RWPE1 (cell line): ENCODE measurements at places on chromosomes 12 and 14.

- no peak for DNase-seq
Measured at GRCh38 chr14:61739133-61739532, 23.1 kb upstream of the SNAPC1 start.

- peak; percentile 18 for DNase-seq
Measured at GRCh38 chr14:91220581-91221000, 23.9 kb downstream of the GPR68 start.

GRCh38 chr12:23193552-23193951, 568.6 kb downstream of the ETNK1 start:
- no peak for DNase-seq

GRCh38 chr14:37585971-37586796, 8.9 kb downstream of the FOXA1 start:
- DNase-seq: no peak

GRCh38 chr14:77980475-77981321, 180.8 kb downstream of the ADCK1 start:
- peak; percentile 11 for DNase-seq

DNA sequence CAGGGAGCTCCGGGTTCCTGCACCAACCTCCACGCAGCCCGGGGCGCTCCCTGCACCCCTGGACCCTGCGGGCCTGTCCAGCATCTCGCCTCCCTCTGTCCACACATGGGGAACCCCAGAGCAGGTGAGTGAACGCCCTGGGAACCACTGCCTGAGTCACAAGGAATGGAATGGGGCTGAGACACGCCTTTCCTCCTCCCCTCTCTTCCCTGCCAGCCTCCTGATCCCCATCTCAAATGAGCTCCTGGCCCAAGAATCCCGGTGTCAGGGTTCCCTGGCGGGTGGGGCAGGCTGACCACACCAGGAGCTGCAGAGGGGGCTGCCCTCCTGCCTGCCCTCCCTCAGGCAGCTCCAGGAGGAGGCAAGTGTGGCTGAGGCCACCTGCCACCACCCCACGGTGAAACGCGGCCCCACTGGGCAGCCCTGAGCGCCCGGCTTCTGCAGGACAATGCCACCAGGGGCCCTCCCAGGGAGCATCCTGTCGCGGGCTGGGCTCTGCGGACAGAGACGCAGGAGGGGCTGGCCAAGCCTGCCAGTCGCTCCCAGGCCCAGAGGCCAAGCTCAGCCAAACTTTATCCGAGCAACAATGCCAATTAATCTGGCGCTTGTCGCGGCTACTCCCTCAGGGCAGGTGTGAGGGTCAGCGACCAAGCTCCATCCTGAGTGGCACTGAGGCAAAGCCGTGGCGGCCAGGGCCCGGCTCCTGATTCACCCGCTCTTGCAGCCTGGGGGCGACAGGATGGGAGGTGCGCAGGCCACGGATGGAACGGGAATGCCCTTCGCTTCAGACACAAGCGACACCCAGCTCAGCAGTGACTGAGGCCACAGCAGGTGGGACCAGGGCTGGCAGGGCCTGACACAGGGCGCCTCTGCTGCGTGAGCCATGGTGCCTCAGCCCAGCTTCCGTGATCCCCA, 44.3 kb downstream of the GALNT9 start:
- peak; percentile 92 for DNase-seq

- DNase-seq: no peak
Measured at GRCh38 chr12:52166672-52167071, 25.1 kb downstream of the KRT80 start.

DNA sequence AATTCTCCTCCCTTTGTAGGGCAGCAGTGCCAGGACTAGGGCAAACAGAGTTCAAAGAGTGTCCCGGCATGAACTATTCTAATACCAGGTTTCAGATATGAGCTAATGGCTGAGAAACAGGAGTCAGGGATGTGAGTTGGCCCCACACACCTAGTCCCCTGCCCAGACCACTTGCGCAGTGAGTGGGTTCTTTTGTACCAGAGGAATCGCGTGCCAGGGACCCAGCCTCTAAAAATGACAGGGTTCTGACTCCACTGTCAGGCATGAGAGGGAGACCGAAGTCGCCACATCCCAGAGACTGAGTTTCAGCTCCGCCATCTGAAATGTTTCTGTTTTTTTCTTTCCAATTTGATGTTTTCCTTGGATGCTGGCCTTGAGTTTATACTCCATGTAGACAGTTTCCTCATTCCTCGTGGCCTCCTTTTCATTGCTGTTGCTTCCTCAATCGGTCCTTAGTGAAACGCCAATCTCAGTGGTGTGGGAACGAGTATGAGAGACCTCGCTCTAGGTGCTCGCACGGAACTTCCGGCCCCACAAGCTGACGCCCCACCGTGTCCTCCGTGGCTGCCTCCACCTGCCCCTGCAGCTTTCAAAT, 31.5 kb downstream of the FBXL14 start:
- DNase-seq: no peak

GRCh38 chr12:101609198-101609597, 14.4 kb downstream of the MYBPC1 start:
- no peak for DNase-seq

GRCh38 chr14:38120109-38120508, 87.6 kb upstream of the SSTR1 start:
- no peak for DNase-seq

DNA sequence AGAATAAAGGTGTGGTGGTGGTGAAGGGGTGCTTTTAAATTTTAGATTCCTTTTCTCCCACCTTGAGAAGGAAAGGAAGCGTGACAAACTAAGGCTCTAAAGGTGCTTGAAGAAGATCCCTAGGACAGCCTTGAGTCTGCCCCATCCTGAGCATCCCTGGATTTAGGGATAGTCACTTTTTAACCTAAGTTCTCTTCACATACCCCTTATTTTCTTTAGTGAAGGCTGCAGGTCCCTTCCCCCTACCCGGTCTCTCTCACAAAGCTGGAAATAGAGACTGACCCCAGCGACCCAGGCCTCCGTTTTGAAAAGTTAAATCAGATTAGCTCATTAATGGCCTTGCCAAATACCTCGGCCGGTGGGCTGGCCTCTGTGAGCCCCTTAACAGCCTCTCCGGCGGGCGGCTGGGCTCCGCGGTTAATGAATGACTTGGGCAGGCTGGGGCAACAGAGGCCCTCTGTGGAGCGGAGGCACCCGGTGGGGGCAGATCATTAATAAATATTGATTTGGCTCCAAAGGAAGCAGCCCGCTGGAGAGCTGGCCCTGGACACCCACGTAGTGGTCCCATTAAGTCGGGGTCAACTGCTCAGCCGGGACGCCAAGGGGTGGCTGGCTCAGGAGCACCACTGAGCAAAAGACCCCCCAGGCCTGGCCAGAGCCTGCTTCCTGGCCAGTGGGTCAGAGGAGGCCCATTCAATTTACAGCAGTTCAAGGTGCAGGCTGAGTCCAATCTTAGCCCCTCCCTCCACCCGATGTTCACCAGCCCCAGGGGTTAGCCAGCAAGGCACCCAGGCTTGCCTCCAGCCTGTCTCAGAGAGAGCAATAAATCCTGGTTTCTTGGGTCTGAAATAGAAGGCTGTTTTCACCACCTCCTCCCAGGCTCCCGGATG, 31.8 kb downstream of the PAH start:
- no peak for DNase-seq

- peak; percentile 61 for DNase-seq
Measured at GRCh38 chr14:22979748-22980392, 2.5 kb downstream of the AJUBA start.

- DNase-seq: peak; percentile 11
Measured at GRCh38 chr12:34033628-34034296, 11.5 kb downstream of the ALG10 start.

- no peak for DNase-seq
Measured at GRCh38 chr12:58177366-58177765, 236.0 kb downstream of the ATP23 start.

GRCh38 chr12:30268041-30268440, 427.6 kb downstream of the IPO8 start:
- no peak for DNase-seq

DNA sequence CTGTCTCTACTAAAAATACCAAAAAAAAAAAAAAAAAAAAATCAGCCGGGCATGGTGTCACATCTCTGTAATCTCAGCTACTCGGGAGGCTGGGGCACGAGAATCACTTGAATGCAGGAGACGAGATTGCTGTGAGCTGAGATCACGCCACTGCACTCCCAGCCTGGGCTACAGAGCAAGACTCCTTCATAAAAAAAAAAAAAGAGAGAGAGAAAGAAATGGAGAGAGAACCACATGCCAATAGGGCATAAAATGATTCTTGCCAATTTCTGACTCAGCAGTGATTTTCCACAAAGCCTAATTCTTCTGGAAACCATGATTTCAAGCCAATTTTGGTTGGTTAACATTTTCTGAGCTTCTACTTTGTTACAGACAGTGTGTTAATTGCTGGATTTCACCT, 250.4 kb upstream of the SEL1L start:
- no peak for DNase-seq

DNA sequence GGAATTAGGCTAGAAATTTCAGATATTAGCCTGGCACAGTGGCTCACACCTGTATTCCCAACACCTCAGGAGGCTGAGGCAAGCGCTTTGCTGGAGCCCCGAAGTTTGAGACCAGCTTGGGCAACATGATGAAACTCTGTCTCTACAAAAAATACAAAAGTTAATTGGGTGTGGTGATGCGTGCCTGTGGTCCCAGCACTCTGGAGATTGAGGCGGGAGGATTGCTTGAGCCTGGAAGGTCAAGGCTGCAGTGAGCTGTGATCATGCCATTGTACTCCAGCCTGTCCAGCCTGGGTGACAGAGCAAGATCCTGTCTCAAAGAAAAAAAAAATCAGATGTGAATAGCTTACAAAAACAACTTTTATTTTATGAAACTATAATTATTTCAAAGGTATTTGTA, 15.1 kb downstream of the FRMD6 start:
- DNase-seq: no peak

DNA sequence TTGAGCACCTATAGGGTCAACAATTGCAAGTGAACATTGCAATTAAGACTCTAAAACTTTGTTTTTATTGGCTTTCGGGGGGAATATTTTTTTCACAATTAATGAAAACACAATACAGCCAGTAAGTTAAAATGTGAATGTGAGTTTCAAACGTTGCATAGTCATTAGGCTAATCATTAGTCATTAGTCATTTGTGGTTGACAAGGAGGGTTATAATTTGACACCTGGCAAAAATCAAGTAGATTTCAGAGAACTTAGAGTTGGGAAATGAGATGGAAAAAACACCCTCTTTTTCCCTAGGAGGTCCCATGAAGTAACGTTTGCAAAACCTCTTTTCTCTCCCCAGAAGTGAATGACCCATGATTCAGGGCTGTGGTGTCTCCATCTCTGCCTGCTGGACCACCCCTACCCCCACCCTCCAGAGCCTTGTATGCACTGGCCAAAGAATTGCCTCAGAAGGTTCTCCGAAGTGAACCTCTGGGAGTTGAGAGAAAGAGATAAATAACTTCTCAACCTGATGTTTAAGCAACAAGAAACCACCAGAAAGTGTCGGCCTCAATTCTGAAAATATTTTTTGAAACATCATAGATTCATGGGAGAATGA, 196.3 kb downstream of the PAX9 start:
- no peak for DNase-seq

DNA sequence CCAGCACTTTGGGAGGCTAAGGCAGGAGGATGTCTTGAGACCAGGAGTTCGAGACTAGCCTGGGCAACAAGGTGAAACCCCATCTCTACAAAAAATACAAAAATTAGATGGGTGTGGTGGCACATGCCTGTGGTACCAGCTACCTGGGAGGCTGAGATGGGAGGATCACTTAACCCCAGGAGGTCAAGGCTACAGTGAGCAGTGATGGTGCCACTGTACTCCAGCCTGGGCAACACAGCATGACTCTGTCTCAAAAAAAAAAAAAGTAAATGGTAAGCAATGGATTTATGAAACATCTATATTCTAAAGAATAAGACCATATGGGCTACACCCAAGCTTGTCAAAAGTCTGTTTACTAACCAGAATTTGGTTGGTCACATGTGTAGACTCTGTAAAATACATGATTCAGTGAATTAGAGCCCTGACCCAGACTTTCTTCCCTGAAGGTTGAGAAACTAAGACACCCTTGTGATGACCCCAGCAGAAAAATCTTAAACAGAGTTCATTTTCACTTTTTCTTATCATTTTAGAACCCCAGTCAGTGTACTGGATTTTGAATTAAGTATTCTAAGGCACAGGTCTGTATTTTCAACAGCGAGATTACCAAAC, 12.1 kb downstream of the FGD6 start:
- no peak for DNase-seq

DNA sequence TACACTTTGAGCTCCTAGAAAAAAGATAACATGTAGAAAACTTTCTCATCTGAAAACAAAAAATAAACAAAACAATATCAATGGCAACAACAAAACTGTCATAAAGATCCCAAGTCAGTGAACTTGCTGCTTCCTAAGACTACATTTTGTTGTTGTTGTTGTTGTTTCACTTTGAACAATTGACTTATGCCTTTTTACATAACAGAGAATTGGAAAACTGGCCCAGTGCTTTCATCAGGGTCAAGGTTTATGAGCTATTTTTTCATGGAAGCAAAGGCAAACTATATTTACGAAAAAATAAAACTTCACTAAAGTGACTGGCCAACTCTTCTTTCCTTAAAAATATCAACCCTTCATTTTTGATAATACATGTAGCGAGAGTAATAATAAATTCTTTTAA, 6.3 kb downstream of the DCN start:
- DNase-seq: no peak

DNA sequence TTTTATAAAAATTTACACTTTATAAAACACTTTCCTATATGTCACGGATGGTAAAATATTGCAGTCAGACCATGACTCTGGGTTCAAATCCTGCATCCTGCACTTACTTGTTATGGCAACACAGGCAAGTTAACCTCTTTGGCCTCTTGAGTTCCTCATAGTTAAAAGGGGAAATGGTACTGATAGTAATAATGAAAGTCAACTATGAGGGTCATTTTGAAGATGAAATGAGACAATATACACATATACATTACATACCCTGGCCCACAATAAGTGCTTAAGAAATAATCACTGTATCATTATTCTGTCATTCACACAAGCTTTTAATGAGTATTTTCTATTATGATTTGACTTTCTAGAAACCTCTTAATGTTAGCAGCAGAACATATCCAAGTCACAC, 64.4 kb downstream of the C12orf42 start:
- no peak for DNase-seq

DNA sequence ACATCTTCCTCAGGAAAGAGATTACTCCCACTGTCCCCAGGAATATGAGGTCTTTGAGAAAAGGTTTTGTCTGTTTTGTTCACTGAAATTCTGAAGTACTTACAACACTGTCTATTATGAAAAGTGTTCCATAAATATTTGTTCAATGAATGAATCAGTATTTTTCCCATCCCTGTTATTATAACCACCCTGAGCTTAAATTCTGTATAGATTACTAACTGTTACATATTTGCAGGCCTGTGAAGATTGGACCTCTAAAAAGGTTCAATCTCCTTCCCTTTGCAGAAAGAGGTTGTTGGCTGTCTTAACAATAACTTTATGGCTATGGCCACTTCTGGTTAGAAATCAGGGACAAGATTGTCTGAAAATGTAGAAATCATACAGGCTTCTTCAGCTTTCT, 174.5 kb upstream of the NPAS3 start:
- DNase-seq: no peak
